ENCODE measurements at places on chromosomes 3 and 15.

- DNase-seq, result no peak
Observed at GRCh38 chr3:190624282-190624681, 110.4 kb downstream of the IL1RAP start.

GRCh38 chr3:150721285-150722130, 17.8 kb upstream of the ERICH6 start:
- DNase-seq, result no peak

DNA sequence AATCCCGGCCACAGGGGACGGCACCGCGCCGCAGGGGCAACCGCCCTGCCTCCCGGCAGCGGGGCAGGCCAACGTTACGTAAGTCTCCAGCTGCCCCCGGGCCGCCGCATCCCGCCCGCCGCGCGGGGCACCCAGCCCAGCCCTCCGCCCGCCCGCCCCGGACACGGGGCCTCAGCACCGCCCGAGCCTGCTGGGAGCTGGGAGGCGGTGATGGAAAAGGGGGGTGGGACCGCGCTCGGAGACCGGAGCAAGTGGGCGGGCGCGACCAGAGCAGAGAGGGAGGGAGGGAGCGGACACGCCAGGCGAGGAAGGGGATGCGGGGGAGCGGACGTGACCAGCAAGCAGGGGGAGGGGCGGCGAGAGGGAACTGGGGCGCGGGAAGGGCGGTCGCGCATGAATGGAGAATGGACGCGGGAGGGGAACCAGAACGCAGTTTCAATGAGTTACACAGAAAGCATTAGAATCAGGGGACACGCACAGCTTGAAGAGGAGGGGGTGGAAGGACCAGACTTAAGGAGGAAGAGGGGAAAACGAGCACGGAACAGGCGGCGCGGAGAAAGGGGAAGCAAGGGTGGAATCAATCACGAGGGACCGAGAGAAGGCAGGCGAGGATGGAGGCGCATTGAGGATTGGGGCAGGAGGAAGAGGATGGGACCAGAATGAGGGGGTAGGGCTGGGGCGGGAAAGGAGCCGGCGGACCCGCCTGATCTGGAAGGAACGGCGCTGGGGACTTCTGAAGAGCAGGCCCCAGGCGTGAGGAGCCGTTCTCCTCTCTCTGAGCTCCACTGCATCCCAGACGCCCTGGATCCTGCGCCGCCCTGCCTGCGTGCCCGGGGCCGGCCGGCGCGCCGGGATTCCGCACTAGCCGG, 559 bp downstream of the PKM start:
- DNase-seq, result peak; percentile 94

DNA sequence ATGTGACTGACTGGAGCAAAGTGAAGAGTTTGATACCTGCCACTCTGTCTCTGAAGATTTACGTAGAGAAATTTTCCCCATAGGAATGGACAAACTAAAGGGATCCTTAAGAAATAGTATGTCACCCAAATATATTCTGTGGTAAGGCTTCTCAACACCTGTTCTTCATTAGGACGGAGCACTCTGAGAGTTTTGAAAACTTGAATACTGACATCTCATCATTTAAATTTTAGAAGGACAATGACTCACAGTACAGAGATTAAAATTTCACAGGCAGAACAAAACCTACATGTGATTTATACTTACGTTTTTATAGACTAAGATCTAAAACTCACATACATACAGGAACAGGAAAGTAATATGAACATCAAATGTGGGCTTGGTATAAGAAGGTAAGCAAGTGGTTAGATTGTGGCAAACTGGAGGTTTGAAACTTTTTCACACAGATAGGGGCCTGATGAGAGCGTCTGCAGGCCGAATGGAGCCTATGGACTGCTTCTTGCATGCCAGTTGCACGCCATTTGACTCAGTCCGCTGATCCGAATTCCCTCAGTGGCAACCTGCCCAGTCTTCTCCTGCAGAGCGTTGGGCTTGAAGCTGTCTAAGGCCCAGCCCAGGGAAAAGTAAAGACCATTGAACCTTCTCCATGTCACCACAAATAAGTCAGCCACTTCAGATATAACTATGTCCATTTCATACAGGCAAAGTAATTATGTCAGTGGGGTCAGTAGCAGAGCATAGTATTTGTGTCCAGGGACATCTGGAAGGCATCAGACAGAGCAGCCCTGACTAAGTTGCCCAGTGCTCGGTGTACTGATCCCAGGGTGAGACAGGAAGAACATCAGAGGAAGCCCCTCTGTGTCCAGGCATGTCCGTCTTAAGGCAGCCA, 45.7 kb downstream of the ZBTB38 start:
- no peak for DNase-seq

GRCh38 chr15:90044916-90045371, 43.8 kb downstream of the ZNF710 start:
- no peak for DNase-seq

DNA sequence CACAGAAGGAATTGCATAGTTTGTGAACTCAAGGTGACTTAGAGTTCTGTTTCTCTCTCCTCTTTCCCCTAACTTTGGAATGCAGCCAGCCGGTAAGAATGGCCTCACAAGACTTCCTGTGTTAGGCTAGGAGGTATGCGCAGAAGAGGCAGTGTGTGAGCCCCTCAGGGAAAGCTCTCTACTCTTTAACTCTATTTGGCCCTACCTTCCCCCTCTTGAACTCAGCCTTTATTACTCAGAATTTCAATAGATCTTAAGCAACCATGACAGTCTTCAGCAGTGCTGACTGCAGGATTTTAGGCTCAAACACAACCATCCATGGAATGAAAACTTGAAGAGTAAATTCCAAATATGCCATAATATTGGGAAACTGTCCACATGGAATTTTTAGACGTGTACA, 209.5 kb downstream of the DTWD1 start:
- DNase-seq, result no peak

DNA sequence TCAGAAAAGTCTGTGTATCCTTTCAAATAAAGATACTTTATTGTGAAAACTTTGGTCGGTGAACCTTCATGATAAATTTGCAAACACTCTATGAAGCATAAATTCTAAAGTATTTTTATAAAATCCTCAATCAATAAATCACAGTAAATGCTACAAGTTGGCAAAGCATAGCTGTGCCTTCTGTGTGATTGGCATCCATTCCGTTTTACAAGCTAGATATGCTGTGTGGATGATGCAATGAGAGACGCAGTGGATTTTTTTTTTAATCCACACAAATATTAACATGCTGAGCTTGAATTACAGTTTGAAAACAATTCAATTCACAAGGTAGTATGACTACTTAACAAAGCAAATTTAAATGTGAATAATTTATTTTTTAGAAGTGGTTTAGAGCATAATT, 937.2 kb downstream of the ZPLD1 start:
- no peak for DNase-seq

Data from vagina (tissue), 2 donors.